Pancreas (tissue), 10 donors: ENCODE measurements at places on chromosomes 7 and 10. TPM values are rescaled to one million over a fixed set of nuclear protein-coding genes. Genes with fewer than 3 reads are reported as not detected.

Gene POMZP3
- 2.9 TPM for total RNA-seq

Gene ACSL5
- total RNA-seq, result 2.9 TPM

Gene UPK3B
- 1.1 TPM for total RNA-seq

Gene DYNC1I1
- 0.71 TPM for total RNA-seq

Gene TRIM50
- 5.5 TPM for total RNA-seq

Gene SLC26A5
- not detected for total RNA-seq

Gene FEZF1
- not detected for total RNA-seq

Gene FGL2
- total RNA-seq, result 11.8 TPM

Gene MYOZ1
- total RNA-seq, result 0.21 TPM

Gene IFIT2
- total RNA-seq, result 1.3 TPM

Gene DNAJC2
- 10.6 TPM for total RNA-seq

Gene PDK4
- total RNA-seq, result 48.5 TPM

Gene BLNK
- total RNA-seq, result 14.5 TPM

Gene RASA4
- 11.5 TPM for total RNA-seq

Gene GRID2IP
- total RNA-seq, result 1.00 TPM

Gene TMEM243
- 13.4 TPM for total RNA-seq

Gene ACTL6B
- total RNA-seq, result 0.59 TPM

Gene AKR1C3
- total RNA-seq, result 16.1 TPM

Gene INA
- total RNA-seq, result 0.57 TPM
